ENCODE measurements at places on chromosomes 7 and 10.

- DNase-seq, result no peak
These were observed 415.8 kb upstream of the MKI67 start for GRCh38 chr10:128541926-128542475.

GRCh38 chr7:133859871-133860450 lies 267.2 kb upstream of the LRGUK start:
- DNase-seq, result no peak

DNA sequence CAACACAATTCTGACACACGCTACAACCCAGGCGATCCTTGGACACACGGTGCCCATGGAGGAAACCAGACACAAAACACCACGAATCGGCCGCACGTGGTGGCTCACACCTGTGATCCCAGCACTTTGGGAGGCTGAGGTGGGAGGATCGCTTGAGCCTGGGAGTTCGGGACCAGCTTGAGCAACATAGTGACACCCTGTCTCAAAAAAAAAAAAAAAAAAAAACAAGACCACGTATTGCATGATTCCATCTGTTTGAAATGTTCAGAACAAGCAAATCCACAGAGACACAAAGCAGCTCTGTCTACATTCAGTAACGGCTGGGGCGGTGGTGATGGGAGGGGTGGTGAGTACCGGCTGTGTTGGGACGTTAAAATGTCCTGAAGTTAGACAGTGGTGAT lies 25.2 kb downstream of the ADAP1 start:
- DNase-seq, result no peak

DNA sequence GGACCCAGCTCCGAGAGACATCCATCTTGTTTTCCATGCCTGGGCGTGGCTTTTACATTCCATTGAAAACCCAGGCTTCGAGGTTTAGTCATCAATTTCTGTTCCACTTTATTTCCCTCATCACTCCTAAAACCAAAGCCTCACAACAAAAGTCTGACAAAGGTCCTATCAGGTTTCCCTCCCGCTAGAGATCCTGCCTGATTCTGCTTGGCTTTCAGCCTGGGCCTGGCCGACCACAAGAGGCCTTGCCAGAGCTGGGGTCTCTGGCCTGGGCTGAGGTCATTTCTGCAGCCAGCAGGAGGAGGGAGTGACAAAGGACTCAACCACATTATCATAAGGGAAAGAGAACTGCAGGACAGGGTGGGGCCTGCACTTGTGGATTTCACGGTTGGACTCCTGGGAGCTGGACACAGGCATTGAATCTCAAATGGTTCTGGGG lies 167.0 kb downstream of the FANK1 start:
- DNase-seq, result no peak

GRCh38 chr10:109191823-109192222 lies 731.5 kb downstream of the XPNPEP1 start:
- no peak for DNase-seq

- DNase-seq, result no peak
These were observed 51.9 kb upstream of the PRKAR1B start for GRCh38 chr7:778968-779451.

- no peak for DNase-seq
These were observed 5.9 kb downstream of the SAP25 start for GRCh38 chr7:100567751-100568175.

DNA sequence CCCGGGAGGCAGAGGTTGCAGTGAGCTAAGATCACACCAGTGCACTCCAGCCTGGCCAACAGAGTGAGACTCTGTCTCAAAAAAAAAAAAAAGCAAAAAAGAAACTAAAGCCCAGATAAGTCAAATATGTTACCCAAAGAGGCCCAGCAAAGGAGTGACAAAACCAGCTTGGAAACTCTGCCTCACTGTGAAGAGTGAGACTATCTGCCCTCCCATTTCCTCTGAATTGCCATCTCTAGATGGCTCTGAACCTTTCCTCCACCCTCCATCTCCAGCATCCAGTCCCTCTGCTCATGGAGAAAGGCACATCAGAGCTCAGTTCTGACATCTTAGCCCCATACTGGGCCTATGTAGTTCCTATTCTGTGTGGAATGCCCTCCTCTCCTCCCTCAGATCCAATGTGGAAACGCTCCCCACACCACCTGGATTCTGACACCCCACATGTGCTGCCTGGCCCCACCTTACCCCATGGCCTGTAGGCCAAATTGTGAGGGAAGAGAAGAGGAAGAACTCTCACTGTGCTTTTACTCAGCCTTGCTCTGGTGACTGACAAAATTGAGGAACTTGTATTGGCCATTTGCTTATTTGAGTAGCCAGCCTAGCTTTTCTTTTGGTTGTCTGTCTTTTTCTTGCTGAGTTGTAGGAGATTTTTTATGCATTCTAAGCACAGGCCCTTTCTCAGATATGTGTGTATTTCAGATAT lies 18.0 kb upstream of the NUDCD3 start:
- DNase-seq, result no peak

DNA sequence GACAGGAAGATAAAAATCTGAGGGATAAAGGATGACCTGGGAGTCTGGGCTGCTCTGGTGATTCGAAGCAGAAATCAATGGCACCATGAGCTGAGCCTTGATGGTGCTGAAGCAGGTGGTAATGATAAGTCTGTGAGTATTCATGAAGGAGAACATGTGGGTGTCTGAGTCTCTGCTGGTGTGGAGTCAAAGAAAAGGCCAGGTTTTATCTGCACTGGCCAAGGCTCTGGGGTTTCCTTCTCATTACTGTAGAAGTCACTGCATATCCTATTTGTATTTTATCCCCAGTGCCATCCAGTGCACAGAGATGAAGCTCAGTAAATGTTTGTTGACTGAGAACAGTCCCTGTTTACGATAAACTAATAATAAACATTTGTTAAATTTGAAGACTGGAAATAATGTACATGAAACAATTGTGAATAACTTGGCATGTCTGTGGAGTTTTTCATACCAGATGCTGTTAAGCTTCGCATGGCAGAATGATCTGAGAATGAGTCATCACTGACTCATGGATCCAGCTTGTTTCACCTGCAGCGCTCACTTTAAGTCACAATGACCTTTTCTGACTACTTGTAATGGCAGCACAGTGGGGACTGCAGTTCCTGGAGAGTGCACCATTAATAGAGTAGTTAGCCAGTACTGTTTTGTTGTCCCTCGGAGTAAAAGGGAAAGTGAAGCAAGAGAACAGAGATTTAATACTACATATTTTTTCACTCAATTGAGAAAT lies 538.5 kb downstream of the HTR7 start:
- no peak for DNase-seq

- no peak for DNase-seq
These were observed 1.0 kb upstream of the HOXA11 start for GRCh38 chr7:27185854-27186667.

DNA sequence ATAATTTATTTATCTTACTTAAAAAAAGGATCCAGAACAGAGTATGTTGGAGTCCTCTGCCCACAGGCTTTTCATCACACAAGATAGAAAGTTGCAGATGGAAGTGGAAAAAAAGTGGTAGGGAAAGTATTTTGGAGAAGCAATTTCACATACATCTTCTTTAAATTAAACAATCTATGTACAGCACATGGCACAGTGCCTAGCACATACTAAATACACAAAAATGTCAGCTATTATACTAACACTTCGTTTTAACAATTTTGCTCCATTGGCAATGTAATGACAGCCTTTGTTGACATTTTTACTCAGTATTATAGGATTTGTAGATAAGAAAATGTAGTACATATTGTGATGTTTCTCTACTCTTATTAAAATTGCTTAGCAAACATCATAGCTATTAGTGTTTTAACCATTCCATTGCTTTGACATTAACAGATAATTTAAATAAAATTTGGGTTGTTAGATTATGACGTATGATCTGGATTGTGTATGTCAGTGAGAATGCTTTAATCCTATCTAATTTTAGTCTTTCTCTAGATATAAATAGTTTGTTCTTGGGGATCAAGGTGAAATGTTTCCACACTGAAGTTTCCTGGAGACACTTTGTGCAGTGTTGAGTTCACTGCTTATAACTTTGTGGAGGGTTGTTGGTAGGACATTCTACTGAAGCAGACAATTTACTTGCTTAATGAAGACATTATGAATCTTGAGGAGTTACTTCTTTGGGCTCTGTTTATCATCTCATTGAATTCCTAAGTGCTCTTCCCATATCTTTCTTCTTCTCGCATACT lies 202.8 kb upstream of the DKK1 start:
- no peak for DNase-seq

DNA sequence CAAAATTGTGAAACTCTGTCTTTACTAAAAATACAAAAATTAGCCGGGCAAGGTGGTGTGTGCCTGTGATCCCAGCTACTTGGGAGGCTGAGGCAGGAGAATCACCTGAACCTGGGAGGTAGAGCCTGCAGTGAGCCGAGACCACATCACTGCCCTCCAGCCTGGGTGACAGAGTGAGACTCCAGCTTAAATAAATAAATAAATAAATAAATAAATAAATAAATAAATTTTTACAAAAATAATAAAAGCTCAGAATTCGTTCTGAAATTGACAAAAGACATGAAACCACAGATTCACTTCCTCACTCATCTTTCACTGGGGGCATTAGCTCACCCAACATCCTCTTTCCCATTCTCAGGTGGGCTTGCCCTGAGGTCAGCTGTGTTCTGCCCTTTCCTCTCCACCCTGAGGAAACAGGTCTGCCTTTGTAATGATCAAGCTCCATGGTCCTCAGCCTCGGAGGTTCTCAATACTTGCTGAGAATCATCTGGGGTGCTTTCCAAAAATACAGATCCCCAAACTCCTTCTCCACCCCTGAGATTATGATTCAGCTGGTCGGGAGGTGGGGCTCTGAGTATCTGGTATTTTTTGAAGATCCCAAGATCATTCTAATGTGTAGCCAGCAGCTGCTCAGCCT lies 29.2 kb upstream of the APBB1IP start:
- no peak for DNase-seq

GRCh38 chr7:30019387-30019786 lies 7.1 kb downstream of the FKBP14 start:
- DNase-seq, result no peak

DNA sequence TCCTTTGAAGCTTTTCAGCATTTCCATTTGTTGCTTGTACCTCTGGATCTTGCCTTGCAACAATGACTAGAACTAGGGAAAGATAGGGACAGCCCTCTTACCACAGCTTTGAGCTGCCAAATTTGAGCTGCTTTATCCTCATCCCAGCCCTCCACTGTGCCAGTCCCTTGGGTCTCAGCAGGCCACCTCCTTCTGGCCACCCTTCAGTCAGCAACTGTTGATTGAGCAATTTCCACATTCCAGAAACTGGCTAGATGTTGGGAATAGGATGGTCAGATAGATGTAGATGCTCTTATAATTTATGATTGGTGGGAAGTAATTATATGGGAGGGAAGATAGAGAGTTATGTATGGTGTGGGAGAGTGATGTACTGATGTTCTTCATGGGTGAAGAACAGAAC lies 100.1 kb downstream of the ST7 start:
- no peak for DNase-seq

DNA sequence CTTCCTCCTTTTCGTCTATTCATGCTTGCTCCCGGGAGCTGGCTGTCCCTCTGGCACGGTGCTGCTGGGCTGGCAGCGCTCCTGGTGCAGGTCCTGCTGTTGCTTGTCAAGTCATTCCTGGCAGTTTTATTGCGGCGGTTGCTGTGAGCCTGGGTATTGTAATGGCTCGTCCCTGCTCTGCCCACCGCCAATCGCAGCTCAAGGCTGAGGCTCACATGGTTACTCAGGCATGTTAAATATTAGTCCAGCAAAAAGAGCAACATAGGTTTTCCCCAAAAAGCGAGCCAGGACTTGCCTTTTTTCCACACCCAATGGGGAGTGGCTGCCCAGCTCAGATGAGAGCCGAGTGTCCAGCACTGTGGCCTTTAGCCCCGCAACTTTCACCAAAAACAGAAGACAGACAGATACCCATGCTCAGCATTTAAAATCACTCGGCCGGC lies 492.9 kb upstream of the FOXK1 start:
- no peak for DNase-seq

GRCh38 chr10:44925224-44925623 lies 14.1 kb downstream of the TMEM72 start:
- no peak for DNase-seq

- DNase-seq, result no peak
These were observed 123.7 kb downstream of the AVL9 start for GRCh38 chr7:32618987-32619386.

DNA sequence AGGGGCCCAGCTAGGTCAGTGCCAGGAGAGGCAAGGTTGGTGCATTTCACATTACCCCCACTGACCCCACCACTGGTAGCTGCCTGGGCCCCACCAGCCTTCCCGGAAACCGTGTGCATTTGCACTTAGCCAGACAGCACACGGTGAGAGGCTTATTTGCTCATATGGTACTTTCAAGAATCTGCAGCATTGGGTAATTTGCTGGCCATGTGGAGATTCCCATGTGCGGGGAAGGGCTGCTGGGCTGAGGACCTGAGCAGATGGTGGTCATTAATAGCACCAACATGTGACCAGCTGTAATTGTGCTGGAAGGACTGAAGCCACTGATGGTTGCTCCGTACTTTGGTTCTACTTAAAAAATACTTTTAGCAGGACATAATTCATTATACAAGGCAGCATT lies 323.8 kb downstream of the DPP6 start:
- no peak for DNase-seq

- DNase-seq, result no peak
These were observed 161.6 kb downstream of the NRCAM start for GRCh38 chr7:108294595-108294994.

GRCh38 chr7:25844102-25844870 lies 307.7 kb upstream of the NFE2L3 start:
- DNase-seq, result no peak

- no peak for DNase-seq
These were observed 241.7 kb upstream of the NEBL start for GRCh38 chr10:21138769-21139340.

GRCh38 chr10:68628576-68629127 lies 68.5 kb downstream of the TET1 start:
- no peak for DNase-seq

DNA sequence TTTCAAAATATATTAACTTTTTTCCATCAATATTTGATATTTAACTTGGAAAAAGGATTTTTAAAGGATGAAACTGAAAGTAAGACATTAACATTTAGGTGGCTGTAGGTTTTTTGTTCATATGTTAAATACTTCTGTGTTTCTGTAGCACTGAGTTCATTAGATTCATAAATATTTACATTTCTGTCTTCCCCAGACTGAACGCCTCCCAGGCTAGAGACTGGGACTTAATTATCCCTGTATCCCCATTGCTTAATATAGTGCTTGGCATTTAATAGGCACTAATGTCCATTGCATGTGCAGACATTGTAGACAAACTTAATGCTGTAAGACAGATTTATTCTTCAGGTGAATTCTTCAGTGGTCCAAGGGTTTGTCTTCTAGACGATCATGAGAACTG lies 7.4 kb downstream of the PTPN12 start:
- no peak for DNase-seq

DNA sequence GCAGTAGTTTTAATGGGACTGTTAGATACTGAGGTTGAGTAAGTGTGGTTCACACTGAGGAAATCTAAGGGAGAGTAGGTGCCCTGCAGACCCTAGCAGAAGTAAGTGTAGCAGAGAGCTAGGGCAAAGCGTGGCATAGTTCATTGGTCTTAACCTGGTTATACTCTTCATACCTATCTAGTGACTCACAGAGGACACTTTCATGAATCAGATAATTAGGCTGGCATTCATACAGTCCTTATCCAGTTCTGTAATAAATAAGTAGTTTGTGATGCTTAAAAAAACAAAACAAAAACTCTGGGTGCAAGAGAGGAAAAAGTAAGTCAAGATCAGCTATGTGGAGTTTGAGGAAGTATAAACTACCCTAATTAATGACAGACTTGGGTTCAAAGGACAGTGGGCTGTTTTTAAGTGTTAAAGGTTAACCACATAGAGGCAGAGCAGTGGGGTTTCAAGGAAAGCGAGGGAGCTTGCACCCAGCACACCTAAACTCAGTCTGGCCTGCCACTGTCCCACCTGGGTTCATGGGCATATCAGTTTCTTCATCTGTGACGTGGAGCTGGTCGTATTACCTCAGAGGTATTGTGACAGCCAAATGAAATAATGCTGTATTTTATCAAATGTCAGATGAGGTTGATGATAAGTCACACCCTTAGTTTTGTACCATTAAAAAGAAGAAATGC lies 27.1 kb downstream of the LMTK2 start:
- DNase-seq, result no peak

Measured in activated CD4-positive, alpha-beta T cell treated with anti-CD3 and anti-CD28 coated beads, Interleukin-2, amount 50 U/mL, for 1 hour (primary cell).